ENCODE measurements at places on chromosomes 6 and 20.

GRCh38 chr20:58740356-58741308 is 48.0 kb downstream of the NPEPL1 start:
- no peaks in the 10 kb centered on the region for H3K27me3 ChIP-seq
- no peak for DNase-seq
- H3K36me3 ChIP-seq = no peaks in the 10 kb centered on the region
- H3K27ac ChIP-seq = no peak overlapping the region
- H3K4me3 ChIP-seq = no peak overlapping the region

DNA sequence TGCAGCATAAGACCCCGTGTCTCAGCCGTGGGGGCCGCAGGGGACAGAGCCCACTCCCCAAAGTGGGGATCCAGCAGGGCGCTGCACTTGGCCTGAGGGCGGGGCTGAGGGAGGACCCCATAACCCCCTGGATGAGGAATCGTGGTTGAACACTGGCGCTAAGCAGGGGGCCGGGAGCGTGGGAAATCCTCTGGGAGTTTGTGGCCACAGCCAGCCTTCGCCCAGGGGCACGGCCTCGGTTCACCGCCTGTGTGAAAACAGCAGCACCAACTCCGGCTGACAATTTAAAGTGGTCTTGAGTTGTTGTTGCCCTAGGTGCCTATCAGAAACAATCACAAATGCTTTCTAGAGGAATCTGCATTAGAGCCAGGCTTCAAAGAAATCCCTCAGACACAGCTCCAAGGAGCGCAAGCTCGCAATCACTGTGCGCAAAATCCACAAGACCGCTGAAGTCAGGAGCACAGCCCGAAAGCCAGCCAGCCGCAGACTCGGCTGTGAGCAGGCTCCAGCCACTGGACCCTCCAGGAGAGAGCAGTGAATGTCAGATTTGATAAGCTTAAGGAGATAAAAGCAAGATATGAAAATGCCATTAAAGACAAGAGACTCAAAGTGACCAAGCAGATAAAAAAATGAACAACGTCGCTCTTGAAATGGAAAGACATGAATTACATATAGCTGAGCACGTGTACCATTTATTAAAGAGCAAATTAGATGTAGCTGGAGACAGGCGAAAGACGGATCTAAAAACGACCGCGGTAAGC is 10.9 kb upstream of the RPS6KA2 start:
- H3K27me3 ChIP-seq = no peaks in the 10 kb centered on the region
- peaks cover 40% of the 10 kb centered on the region for H3K4me1 ChIP-seq
- no peaks in the 10 kb centered on the region for H3K36me3 ChIP-seq
- H3K27ac ChIP-seq = peak overlapping the region; percentile 71

DNA sequence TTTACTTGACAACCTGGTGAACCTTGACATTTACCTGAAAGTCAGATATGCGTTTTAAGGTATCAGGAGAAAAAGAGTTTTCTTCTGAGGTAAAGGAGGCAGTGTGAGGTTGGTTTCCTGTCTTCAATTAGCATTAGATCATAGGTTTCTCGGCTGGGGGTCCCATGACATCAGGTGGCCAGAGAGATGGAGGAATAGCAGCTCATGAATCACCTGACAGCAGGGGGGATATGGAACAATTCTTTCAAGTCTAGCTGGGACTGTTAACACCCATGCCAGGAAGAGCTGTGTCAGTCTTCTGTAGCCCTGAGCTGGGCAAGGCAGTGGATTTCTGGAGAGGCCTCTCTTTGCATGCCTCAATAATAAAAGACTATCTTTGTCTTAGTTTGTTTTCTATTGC is 108.0 kb upstream of the TMEM170B start:
- peak overlapping the region; percentile 84 for H3K27ac ChIP-seq
- H3K4me3 ChIP-seq = no peak overlapping the region
- H3K27me3 ChIP-seq = no peaks in the 10 kb centered on the region

DNA sequence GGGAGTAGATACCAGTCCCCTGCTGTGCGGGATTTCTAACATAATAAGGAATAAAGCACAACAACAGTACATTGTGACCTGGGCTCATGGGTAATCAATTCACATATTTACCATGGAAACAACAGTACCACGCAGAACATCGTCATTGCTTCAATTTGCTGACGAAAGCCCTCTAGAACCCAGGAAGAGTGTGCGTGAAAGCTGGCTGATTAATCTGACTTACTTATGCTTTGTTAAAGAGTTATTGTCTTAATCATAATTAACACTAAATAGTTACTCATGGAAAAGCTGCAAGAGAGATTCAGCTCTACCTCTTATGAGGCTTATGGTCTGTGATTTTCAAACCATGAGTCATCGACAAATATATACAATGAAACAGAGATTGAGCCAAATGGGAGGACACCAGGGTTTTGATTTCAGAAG is 644.3 kb upstream of the AGPAT4 start:
- H3K4me3 ChIP-seq = no peak overlapping the region
- no peak for DNase-seq
- H3K27me3 ChIP-seq = no peaks in the 10 kb centered on the region

GRCh38 chr6:102300350-102300749 is 906.8 kb downstream of the GRIK2 start:
- no peak overlapping the region for H3K27ac ChIP-seq
- no peaks in the 10 kb centered on the region for H3K27me3 ChIP-seq
- H3K36me3 ChIP-seq = no peaks in the 10 kb centered on the region
- no peak for DNase-seq
- no peak overlapping the region for H3K4me3 ChIP-seq

DNA sequence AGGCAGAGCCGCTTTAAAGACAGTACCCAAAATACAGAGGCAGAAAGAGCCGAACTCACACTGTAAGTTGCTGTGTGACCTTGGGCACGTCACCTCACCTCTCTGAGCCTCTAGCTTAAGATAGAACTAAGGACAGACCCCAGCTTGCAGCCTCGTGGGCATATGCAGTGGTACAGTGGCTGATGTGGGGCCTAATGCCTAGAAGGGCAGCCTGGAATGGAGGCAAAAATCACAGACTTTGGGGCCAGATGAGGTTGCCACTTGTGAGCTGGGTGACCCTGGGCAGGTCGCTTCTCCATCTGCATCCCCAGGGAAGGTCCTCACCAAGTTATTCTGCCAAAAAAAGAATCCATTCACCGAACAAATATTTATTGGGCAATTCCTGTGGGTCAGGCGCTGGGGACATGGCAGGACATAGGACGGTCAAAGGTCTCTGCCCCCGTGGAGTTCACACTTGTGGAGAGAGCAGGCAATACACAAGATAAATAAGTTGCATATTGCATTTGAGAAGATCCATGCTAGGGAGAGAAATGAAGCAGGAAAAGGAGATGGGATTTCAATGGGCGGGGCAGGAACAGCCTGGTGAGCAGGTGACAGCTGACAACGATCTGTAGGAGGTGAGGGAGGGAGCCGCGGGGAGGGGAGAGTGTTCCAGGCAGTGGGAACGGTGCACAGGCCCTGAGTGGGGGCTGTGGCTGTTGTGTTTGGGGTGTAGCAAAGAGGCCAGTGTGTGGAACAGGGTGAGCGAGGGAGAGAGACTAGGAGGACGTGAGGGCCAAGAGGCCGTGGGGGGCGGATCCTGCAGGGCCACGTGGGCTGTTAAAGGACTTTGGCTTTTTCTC is 115.2 kb downstream of the CEBPB start:
- no peaks in the 10 kb centered on the region for H3K36me3 ChIP-seq
- no peaks in the 10 kb centered on the region for H3K27me3 ChIP-seq
- H3K27ac ChIP-seq = peak overlapping the region; percentile 80
- H3K4me3 ChIP-seq = no peak overlapping the region
- no peak for DNase-seq
- H3K4me1 ChIP-seq = peaks cover 68% of the 10 kb centered on the region

GRCh38 chr6:150667977-150668716 is 68.5 kb downstream of the PLEKHG1 start:
- H3K4me3 ChIP-seq = no peak overlapping the region
- peak overlapping the region; percentile 76 for H3K27ac ChIP-seq
- peak; percentile 89 for DNase-seq
- peaks cover 28% of the 10 kb centered on the region for H3K4me1 ChIP-seq
- no peaks in the 10 kb centered on the region for H3K27me3 ChIP-seq

- no peaks in the 10 kb centered on the region for H3K36me3 ChIP-seq
- H3K4me1 ChIP-seq = no peaks in the 10 kb centered on the region
- no peak overlapping the region for H3K4me3 ChIP-seq
- no peaks in the 10 kb centered on the region for H3K27me3 ChIP-seq
- H3K27ac ChIP-seq = no peak overlapping the region
- DNase-seq = no peak
Measured at GRCh38 chr6:72669324-72669723, 47.5 kb downstream of the KCNQ5 start.

DNA sequence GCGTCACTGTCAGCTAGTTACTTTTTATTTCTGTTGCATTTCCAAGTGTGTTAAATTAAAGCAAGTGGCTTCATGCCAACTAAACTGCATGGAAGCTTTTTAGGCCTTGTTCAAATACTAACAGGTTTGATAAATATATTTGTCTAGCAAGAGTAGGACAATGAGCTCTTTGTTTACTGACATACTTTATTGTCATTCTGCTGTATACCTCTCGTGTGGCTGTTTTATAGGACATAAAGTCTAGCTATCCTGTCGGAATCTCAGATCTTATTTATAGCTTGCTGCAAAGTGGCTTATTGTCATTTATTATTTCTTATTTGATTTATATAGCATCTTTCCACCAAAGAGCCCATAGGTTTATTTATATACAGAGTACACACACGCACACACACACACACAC is 711.1 kb downstream of the KIF16B start:
- no peaks in the 10 kb centered on the region for H3K36me3 ChIP-seq
- H3K4me3 ChIP-seq = no peak overlapping the region
- DNase-seq = no peak
- H3K27me3 ChIP-seq = no peaks in the 10 kb centered on the region
- H3K27ac ChIP-seq = no peak overlapping the region
- no peaks in the 10 kb centered on the region for H3K4me1 ChIP-seq

- no peak for DNase-seq
- H3K4me3 ChIP-seq = no peak overlapping the region
- no peaks in the 10 kb centered on the region for H3K36me3 ChIP-seq
- H3K4me1 ChIP-seq = no peaks in the 10 kb centered on the region
Measured at GRCh38 chr6:40419946-40420728, 167.0 kb downstream of the LRFN2 start.

- H3K36me3 ChIP-seq = no peaks in the 10 kb centered on the region
- H3K27ac ChIP-seq = peak overlapping the region; percentile 50
- H3K27me3 ChIP-seq = no peaks in the 10 kb centered on the region
- H3K4me1 ChIP-seq = peaks cover 35% of the 10 kb centered on the region
Measured at GRCh38 chr20:1809611-1810510, 85.3 kb upstream of the SIRPA start.

DNA sequence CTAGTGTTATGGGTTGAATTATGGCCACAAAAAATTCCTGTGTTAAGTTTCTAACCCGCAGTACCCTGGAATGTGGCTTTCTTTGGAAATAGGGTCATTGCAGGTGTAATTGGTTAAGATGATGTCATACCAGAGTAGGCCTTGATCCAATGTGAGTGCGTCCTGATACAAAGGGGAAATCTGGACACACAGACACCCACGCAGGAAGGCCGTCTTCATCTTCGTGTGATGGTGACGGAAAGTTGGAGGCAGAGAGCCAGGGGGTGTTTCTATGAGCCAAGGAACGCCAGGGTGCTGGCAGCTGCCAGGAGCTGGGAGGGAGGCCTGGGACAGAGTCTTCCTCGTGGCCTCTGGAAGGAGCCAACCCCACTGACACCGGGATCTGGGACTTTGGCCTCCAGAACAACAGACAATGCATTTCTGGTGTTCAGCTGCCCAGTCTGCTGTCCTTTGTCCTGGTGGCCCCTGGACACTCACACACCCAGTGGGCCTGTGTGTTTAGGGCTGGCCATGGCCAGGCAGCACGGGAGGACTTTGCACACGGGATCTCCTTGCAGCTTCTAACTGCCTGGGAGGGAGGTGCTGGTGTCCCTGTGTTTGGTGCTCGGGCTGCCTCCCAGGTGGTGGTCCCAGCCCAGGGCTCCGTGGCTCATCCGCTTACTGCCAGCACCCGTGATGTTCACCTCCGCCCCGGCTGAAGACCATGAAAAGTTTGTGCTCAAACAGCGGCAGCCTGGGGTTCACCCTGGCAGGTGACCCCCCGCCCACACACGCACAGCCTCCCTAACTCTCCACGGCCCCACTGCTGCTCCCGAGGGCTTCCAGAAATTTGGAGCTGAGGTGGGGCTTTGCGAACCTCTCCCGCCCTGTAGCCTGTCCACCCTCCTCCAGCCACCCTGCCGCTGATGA is 53.4 kb upstream of the GATA5 start:
- H3K4me3 ChIP-seq = no peak overlapping the region
- no peak for DNase-seq
- H3K27me3 ChIP-seq = peaks cover 54% of the 10 kb centered on the region
- no peaks in the 10 kb centered on the region for H3K36me3 ChIP-seq
- H3K4me1 ChIP-seq = no peaks in the 10 kb centered on the region

- no peak overlapping the region for H3K4me3 ChIP-seq
- no peak overlapping the region for H3K27ac ChIP-seq
- H3K36me3 ChIP-seq = no peaks in the 10 kb centered on the region
- no peak for DNase-seq
- peaks cover 71% of the 10 kb centered on the region for H3K27me3 ChIP-seq
Measured at GRCh38 chr6:10408457-10408856, 6.4 kb downstream of the TFAP2A start.

DNA sequence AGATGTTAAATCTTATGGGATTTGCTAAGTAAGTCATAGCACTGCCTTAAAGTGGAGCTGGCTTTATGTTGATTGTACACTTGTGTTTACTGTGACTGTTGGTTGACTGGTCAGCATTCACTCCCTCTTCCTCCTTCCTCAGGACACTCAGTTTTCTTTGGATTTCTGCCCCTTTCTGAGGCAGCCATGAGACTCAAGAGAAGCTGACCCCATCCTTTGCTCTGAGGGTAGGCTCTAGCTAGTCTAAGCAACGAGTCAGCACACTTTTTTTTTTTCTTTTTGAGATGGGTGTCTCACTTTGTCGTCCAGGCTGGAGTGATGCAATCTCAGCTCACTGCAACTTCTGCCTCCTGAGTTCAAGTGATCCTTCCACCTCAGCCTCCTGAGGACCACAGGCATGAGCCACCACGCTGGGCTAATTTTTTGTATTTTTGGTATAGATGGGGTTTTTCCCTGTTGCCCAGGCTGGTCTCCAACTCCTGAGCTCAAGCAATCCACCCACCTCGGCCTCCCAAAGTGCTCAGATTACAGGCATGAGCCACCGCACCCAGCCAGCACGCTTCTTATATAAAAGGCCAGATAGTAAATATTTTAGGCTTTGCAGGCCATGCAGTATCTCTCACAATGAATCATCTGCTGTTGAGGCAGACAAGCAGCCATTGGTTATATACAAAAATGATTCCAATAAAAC is 191.4 kb downstream of the NFATC2 start:
- H3K27me3 ChIP-seq = no peaks in the 10 kb centered on the region
- no peak overlapping the region for H3K27ac ChIP-seq
- H3K4me1 ChIP-seq = no peaks in the 10 kb centered on the region

- H3K4me3 ChIP-seq = no peak overlapping the region
- DNase-seq = no peak
- H3K27me3 ChIP-seq = no peaks in the 10 kb centered on the region
- peaks cover 9% of the 10 kb centered on the region for H3K36me3 ChIP-seq
- H3K4me1 ChIP-seq = peaks cover 37% of the 10 kb centered on the region
Measured at GRCh38 chr6:16316741-16317251, 78.4 kb downstream of the GMPR start.

GRCh38 chr6:135522965-135523692 is 25.6 kb upstream of the AHI1 start:
- no peaks in the 10 kb centered on the region for H3K27me3 ChIP-seq
- H3K27ac ChIP-seq = no peak overlapping the region
- no peaks in the 10 kb centered on the region for H3K36me3 ChIP-seq
- DNase-seq = no peak

GRCh38 chr6:28696682-28697081 is 171.0 kb downstream of the GPX5 start:
- H3K27ac ChIP-seq = no peak overlapping the region
- H3K4me1 ChIP-seq = no peaks in the 10 kb centered on the region
- peaks cover 87% of the 10 kb centered on the region for H3K27me3 ChIP-seq
- H3K36me3 ChIP-seq = no peaks in the 10 kb centered on the region
- H3K4me3 ChIP-seq = no peak overlapping the region

Measured in lower lobe of right lung (tissue), 2 donors.